ENCODE measurements at places on chromosomes 12 and 14. TPM values are rescaled to one million over a fixed set of nuclear protein-coding genes. Genes with fewer than 3 reads are reported as not detected.

GRCh38 chr14:74245292-74245691 lies 6.0 kb downstream of the VSX2 start:
- DNase-seq = no peak
- H3K4me3 ChIP-seq = no peak overlapping the region
- peaks cover 24% of the 10 kb centered on the region for H3K4me1 ChIP-seq
- no peak overlapping the region for H3K27ac ChIP-seq
- H3K27me3 ChIP-seq = peaks cover 82% of the 10 kb centered on the region
- H3K36me3 ChIP-seq = no peaks in the 10 kb centered on the region

DNA sequence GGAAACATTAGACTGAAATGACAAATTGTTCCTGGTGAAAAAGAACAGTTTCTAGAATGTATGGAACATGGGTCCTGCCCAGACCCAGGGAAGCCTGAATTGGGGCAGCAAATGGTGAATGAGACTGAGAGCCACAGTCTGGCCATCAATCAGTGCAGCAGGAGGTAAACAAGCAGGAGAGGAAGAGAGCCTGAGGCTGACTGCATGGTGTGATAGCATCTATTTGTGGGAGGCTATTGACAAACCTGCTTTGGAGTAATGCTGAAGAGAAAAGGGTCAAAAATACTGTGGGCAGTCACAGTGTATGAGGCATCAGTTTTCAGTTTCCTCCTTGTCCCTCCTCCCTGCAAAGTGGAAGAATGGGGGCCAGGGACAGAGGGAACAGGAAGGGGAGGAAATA lies 136.8 kb downstream of the ANKS1B start:
- H3K4me1 ChIP-seq = no peaks in the 10 kb centered on the region
- H3K27me3 ChIP-seq = no peaks in the 10 kb centered on the region
- H3K27ac ChIP-seq = no peak overlapping the region
- DNase-seq = no peak
- no peaks in the 10 kb centered on the region for H3K36me3 ChIP-seq

GRCh38 chr12:100721169-100721568 lies 73.4 kb upstream of the ANO4 start:
- no peaks in the 10 kb centered on the region for H3K36me3 ChIP-seq
- DNase-seq = no peak
- no peak overlapping the region for H3K27ac ChIP-seq
- no peaks in the 10 kb centered on the region for H3K4me1 ChIP-seq
- H3K27me3 ChIP-seq = peaks cover 36% of the 10 kb centered on the region

GRCh38 chr12:83763425-83763824 lies 1076.7 kb downstream of the TMTC2 start:
- no peaks in the 10 kb centered on the region for H3K36me3 ChIP-seq
- no peaks in the 10 kb centered on the region for H3K4me1 ChIP-seq
- DNase-seq = no peak
- no peak overlapping the region for H3K4me3 ChIP-seq

CYP46A1 gene
- total RNA-seq = 0.10 TPM

OR5AU1 gene
- total RNA-seq = not detected

All from activated T-cell treated with anti-CD3 and anti-CD28 coated beads, Interleukin-2, amount 50 U/mL, for 72 hours (primary cell).